ENCODE measurements at places on chromosomes 11 and 22.

GRCh38 chr11:107924306-107924705 lies 3.9 kb upstream of the RAB39A start:
- no peak for DNase-seq

- DNase-seq, result no peak
Measured at GRCh38 chr22:46592390-46592872, 27.8 kb upstream of the GRAMD4 start.

DNA sequence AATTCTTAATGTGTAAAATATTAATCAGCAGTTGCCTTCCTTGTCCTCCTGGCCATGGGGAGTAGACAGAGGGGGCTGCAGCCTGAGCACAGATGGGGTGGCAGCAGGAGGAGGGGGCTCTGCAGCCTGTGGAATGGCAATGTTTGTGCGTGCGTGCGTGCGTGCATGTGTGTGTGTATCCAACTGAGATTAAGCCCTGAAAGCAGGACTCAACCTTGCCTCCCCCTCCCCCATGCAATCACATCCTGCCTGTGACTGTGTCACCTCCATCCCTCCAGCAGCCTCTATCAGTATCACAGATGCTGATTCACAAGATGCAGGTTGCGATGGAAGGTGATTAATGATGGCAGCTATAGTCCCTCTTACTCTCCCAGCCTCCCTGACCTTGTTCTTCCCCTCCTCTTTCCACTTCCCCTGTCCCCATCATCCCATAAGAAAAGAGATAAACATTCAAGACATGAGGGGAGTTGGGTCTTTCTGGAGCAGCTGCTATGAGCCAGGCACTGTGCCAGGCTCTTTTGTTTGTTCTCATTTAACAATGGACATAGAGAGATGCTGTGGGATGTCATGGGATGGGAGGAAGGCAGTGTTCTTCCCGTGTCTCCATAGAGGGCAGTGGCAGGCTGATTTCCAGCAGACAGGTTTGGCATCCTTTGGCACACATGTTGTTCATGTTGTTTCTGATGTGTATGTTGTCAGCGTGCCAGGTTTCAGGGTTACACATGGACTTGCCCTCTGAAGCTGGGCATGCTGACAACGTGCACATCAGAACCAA lies 43.8 kb upstream of the NECTIN1 start:
- DNase-seq, result no peak

DNA sequence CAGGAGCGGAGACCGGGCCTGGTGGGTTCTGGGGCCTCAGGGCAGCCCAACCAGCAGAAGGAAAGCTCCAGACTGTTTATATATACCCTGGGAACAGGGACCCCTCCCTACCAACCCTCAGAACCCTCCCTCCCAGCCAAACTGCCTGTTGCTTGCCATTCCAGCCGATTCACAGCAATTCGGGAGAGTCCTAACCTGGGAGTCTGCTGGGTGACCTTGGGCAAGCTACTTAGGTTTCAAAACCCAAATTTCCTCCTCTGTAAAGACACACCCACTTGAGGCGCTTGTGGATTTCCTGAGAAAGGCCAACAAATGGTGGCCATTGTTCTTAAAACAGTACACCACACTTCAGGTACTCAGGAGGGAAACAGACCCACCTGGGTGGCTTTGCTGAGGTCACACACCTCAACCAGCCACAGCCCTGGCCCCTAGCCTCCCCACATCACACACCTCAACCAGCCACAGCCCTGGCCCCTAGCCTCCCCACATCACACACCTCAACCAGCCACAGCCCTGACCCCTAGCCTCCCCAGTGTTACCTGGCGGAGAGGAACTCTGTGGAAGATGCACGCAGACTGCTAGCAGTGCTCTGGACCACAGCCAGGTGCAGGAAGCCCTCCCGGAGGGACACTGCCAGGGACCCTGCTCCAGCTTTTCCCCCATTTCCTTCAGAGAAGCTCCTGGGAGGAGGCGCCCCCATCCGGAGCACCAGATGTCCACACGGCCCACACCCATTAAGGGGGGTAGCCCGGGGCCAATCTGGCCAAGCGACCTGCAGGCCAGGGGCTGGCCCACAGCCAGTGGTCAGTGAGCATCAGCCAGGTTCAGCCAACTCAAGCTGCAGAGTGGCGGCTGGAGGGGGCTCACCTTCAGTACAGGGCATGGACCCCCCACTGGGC lies 6.2 kb downstream of the SHISA8 start:
- DNase-seq, result no peak

GRCh38 chr11:47332303-47332711 lies 20.2 kb downstream of the MYBPC3 start:
- no peak for DNase-seq

DNA sequence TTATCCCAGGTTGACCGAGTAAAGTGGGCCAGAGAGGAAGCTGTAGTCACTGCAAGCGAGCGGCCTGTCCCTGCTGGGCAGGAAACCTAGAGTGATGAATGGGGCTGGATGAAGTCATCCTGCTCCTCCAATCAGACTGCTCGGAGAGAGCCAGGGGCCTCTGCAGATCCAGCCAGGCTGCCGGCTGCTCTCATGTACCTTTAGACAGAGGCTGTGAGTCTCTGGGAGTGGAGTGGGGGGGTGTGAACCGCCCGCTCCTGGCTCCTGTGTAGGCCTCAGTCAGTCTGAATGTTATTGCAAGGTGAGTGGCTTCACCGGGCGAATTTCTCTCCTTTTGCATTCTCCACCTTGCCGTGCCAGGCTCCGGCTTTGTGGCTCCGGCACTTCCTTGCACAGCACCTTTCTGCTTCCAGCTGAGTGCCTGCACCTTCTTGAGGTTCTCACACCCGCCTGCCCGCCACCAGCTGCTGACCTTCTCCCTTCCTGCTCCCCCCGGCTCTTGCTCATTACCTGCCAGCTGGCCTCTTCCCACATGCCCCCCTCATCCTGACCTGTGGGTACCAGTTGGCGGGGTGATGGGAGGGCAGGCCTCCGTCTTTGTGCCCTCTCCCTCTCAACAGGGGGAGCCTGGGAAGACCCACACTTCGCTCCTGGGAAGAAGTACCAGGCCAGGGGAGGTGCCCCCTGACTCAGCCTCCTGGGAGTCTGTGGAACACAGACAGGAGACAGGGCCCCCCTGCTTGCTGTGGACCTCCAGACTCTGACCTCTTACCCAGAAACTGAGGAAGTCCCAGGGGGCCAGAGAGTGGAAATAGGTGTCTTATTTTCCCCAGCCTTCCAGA lies 79.9 kb downstream of the GRAMD1B start:
- DNase-seq, result no peak

GRCh38 chr11:125375146-125375545 lies 120.9 kb downstream of the FEZ1 start:
- DNase-seq, result no peak

DNA sequence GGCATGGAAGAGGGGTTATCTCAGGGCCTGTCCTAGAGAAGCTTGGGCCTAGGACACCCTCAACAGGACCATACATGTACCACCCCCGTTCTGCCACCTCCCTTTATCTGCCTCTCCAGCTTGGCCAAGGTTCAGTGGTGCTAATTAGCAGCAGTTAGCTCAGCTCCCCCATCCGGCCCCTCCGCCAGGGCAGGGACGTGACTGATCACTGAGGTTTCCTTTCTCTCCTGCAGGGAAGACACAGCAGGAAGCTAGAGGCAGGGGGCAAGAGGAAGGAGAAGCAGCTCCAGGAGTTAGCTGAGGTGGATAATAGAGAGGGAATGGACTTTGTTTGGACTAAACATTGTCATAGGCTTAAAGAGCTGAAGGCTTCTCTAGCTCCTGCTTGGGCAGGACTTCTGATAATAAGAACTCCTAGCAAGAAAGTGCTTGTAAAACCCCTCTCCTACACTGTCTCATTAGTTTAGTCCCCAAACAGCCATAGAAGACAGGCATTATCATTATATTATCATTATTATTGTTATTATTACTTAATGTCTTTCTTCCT lies 53.8 kb downstream of the BUD13 start:
- DNase-seq, result no peak

DNA sequence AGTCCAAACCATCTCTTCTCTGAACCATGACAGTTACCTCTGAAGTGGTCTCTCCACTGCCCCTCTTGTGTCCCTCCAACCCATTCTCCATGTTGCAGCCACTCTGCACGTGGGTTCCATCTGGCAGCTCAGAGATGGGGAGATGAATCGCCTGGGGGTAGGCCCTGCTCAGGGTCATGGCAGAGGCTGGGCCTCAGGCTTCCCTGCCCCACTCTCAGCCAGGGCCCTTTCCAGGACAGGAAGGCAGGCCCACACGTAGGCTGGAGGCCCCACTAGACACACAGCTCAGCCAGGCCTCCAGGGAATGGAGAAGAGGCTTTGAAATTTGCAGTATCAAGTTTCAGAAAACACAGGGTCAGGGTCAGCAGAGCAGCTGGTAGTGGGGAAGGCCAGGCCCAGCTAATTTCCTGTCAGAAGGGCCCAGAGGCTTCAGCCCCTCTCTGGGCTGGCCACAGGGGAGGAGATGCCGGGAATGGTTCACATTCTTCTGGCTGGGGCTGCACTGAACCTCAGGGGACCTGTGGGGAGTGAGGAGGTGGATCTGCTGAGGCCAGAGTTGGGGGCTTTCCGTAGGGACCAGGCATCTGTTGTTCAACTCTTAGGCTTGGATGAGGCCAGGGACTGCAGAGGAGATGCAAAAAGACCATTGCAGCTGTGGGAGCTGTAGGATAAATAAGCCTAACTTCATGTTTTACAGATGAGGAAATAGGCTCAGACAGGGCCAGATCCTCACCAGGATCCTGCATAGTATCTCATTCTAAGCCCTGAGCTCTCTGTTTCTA lies 101.6 kb downstream of the SWAP70 start:
- no peak for DNase-seq

DNA sequence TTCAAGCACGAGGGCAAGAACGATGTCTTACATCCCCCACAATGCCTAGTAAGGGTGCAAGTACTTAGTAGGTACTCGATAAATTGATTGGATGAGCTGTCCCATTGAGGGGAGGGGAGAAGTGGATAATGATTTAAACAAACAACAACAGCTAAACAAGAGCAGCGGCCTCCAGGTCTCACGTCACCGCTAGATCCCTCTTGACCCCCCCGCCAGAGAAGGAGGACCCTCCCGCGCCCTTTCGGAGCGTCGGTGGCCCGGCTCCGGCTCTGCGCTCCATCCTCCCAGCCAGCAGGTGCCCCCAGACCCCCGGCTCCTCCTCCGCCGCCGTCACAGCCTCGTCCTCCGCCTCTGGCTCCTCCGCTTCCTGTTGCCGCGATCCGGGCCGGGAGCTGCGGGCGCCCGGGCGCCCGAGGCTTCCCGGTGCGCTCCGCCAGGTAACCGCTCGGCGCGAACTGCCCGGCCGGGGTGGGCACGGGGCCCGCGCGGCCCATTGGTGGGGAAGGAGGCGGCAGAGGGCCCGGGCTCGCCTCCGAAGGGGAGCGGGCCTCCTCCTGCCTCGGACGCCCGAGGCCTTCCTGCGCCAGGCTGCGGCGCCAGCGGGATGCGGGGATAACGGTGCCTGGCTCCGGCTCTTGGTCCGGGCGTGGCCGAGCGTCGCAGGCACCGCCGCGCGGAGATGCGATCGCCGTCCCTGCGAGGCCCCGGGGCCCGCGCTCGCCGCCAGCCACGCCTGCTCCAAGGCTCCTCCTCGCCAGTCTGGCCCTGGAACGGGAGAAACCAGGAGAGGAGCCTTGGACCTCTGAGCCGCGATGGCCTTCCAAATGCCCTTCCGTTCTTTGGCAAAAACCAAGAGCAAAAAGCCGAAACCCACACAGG lies at the start of gene TLCD5:
TLCD5 (plus strand) TSS at position 368 of the 879 bp plus-strand sequence. CDS start 2,143 bp downstream, outside the sequence.
- DNase-seq, result no peak

DNA sequence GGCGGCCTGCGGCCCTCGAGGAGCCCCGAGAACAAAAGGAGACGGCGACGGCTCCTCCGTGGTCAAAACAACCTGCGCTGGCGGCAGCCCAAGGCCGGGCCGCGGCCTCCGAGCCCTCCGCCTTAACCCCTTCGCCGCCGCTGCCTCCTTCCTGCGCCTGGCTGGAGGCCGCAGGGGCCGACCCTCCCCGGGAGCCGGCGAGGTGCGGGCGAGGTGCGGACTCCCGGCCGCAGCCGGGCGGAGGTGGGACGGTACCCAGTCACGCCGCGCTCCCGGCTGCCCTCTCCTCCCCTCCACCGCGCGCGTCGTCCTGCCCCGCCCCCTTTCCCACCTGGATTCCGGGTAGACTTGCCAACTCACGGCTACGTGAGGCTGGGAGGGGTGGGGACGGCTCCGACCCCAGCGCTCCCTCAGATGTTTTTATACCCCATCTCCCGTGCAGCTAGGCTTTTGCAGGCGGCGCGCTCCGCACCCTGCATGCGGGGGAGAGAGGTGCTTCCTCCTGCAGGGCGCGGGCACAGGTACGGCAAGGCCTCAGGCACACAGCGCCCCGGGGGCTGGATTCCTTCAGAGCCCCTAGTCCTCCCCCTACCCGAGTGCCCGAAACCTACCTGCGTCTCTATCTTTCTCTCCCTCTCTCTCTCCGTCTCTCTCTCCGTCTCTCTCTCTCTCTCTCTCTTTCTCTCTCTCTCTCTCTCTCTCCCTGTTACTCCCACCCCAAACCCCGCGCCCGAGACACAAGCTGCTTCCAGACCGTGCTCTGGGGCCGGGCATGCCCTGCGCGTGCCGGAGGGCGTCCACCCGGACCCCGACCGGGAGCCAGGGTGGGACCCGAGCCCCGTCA lies 2.0 kb downstream of the PDGFB start:
- DNase-seq, result no peak

GRCh38 chr22:49966041-49966773 lies 5.6 kb downstream of the PIM3 start:
- no peak for DNase-seq

- DNase-seq, result no peak
Measured at GRCh38 chr11:106231591-106231990, 154.1 kb downstream of the AASDHPPT start.

GRCh38 chr11:490186-490929 lies 16.7 kb downstream of the RNH1 start:
- DNase-seq, result no peak

GRCh38 chr11:78551066-78551465 lies 23.6 kb downstream of the NARS2 start:
- no peak for DNase-seq

- no peak for DNase-seq
Measured at GRCh38 chr11:2508793-2509192, 64.0 kb downstream of the KCNQ1 start.

- no peak for DNase-seq
Measured at GRCh38 chr22:45290410-45290936, 5.7 kb downstream of the UPK3A start.

- no peak for DNase-seq
Measured at GRCh38 chr11:120746836-120747609, 235.5 kb downstream of the GRIK4 start.

- DNase-seq, result no peak
Measured at GRCh38 chr22:37819105-37819433, 4.1 kb upstream of the GALR3 start.

GRCh38 chr11:4763096-4763495 lies 6.6 kb downstream of the OR51F1 start:
- DNase-seq, result no peak

- DNase-seq, result no peak
Measured at GRCh38 chr22:16586991-16587390, 5.6 kb downstream of the CCT8L2 start.

Measured in stimulated activated CD4-positive, alpha-beta T cell treated with anti-CD3 and anti-CD28 coated beads, Interleukin-1b, Interleukin-23, amount 100 ng/mL, for 1 hour (primary cell).